Pancreas (tissue), 10 donors: ENCODE measurements at places on chromosomes 11 and 22. TPM values are rescaled to one million over a fixed set of nuclear protein-coding genes. Genes with fewer than 3 reads are reported as not detected.

DNA sequence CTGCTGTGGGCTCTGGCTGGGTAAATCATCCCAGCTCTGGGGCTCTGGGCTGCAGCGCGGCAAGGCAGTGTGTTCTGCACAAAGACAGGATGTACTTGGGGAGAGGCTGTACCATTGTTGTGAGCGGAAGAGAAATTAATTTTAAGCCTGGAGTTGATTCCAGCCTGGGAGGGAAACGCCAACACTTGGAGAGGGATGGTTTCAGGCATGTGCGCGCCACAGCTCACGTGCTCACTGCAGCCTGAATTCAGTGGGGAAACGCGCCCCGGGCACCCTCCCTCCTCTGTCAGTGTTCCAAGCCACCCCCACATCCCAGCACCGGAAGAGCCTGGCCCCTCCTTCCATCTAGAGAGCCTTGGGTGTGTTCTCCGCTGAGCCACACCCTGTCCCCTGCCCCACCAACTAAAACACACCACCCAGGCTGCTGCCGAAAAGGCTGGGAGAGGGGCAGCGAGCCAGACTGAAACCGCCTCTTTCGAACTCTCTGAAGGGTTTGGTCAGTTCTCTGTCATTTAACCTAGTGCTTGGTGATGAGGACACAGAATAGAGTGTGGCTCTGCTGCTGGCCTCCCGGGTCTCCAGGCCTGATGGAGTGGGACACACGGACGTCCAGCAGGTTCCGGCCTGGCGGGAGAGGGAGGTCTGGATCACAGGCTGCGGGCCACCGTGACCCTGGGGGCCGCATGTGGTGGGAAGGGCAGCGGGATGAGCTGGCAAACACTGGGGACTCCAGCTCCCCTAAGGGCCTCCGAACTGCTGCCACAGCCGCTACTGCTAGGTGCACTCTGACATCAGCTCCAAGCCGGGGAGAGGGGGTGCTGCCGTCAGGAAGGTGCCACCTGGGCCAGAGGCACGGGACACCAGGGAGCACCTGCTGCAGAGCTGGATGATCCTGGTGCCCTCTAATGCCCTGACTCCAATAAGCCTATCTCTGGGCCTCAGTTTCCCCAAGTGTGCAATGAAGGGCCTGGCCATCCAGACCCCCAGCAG, 230.8 kb downstream of the CTTN start:
- H3K27ac ChIP-seq: no peak overlapping the region
- no peak for DNase-seq
- H3K4me3 ChIP-seq: no peak overlapping the region

- DNase-seq: no peak
- H3K4me1 ChIP-seq: no peaks in the 10 kb centered on the region
- H3K27ac ChIP-seq: no peak overlapping the region
These were observed 567.6 kb downstream of the BRD1 start for GRCh38 chr22:49259839-49260615.

- H3K27ac ChIP-seq: no peak overlapping the region
- no peak overlapping the region for H3K4me3 ChIP-seq
- no peaks in the 10 kb centered on the region for H3K27me3 ChIP-seq
These were observed 33.2 kb downstream of the HORMAD2 start for GRCh38 chr22:30113494-30113893.

GRCh38 chr11:77075425-77075905, 8.7 kb downstream of the CAPN5 start:
- no peak for DNase-seq
- peaks cover 32% of the 10 kb centered on the region for H3K4me1 ChIP-seq
- H3K27ac ChIP-seq: no peak overlapping the region

- no peak overlapping the region for H3K27ac ChIP-seq
- no peaks in the 10 kb centered on the region for H3K27me3 ChIP-seq
- H3K4me1 ChIP-seq: no peaks in the 10 kb centered on the region
- no peaks in the 10 kb centered on the region for H3K36me3 ChIP-seq
- no peak for DNase-seq
These were observed 86.9 kb upstream of the WNT11 start for GRCh38 chr11:76293189-76293631.

GRIA4 gene
- polyA plus RNA-seq: 1.3 TPM

- no peak overlapping the region for H3K4me3 ChIP-seq
- H3K27ac ChIP-seq: no peak overlapping the region
- no peaks in the 10 kb centered on the region for H3K4me1 ChIP-seq
- no peak for DNase-seq
These were observed 122.2 kb downstream of the C11orf58 start for GRCh38 chr11:16860617-16861016.

GRCh38 chr22:45948081-45948648, 28.8 kb downstream of the WNT7B start:
- H3K4me3 ChIP-seq: no peak overlapping the region
- no peak for DNase-seq
- no peaks in the 10 kb centered on the region for H3K36me3 ChIP-seq
- no peaks in the 10 kb centered on the region for H3K4me1 ChIP-seq
- H3K27me3 ChIP-seq: no peaks in the 10 kb centered on the region
- H3K27ac ChIP-seq: no peak overlapping the region

INS gene
- polyA plus RNA-seq: 71,280 TPM

- H3K36me3 ChIP-seq: no peaks in the 10 kb centered on the region
- no peak overlapping the region for H3K4me3 ChIP-seq
- H3K4me1 ChIP-seq: no peaks in the 10 kb centered on the region
- DNase-seq: no peak
These were observed 35.1 kb upstream of the GGTLC2 start for GRCh38 chr22:22609291-22609690.

DNA sequence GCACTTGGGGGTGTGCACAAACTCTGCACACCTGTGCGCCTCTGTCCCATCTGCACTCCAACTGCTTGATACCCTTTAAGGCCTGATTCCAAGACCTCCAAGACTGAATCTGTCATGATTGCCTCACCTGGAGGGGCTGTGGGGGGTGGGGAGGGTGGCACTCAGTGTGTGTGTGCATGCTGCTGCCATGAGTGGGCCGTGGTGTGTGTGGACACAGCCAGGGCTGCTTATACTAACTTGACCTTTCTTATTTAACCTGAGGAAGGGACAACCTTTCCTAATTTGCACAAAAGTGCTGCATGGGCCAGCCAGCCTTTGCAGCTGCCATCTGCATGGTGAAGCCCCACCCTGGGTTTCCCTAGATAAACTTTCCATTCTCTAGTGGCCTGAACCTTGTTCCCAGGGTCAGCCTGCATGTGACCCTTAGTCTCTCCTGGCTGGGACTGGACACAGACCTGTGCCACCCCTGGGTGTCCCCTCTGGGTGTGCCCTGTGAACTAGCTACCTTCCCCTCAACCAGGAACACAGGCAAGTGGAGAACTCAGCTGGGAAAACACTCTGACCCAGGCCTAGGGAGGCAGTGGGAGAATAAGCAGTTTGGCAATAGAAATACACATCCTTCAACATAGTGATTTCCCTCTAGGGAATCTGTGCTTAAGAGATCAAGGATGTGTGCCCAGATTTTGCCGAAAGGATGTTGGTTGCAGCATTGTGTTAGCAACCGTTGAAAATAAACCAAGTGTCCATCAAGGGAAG, 45.4 kb upstream of the DKK3 start:
- no peak for DNase-seq
- no peaks in the 10 kb centered on the region for H3K27me3 ChIP-seq
- H3K4me3 ChIP-seq: no peak overlapping the region
- peaks cover 14% of the 10 kb centered on the region for H3K4me1 ChIP-seq

DNA sequence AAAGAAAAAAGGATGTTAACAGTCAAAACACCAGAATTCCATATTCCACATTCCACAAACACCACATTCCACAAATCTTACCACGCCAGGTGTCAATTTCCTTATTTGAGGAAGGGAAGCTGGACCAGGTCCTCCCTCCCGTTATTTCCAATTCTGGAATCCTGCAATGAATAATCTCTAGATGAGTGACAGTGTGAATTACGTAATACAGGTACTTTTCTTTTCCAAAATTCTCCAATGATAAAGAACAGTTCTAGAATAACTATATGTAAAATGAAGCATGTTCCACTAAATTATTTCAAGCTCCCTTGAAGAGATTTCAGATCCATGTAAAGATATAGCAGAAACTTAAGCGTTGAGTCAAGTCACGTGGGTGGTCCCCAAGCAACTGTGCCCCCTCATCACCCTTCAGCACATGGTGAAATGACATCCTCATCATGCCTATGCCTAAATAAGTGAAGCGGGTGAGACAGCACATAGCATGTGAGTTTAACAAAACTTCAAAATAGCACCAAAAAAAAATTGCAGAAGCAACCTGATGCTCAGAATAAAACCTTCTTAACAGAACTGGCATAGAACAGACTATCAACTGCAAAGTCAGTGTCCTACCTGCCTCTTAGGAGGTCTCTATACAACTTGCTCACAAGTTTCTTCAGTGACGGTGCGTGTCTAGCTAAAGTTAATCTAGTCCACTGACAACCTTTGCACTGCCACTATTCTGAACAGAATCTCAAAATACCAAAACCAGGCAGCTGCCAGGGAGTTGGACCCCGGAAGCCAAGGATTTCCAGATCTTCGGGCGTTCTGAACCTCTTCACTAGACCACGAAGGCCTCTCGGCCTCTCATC, 876 bp downstream of the NFRKB start:
- peaks cover 8% of the 10 kb centered on the region for H3K4me1 ChIP-seq
- no peaks in the 10 kb centered on the region for H3K27me3 ChIP-seq
- DNase-seq: no peak
- H3K4me3 ChIP-seq: peak overlapping the region; percentile 83
- no peaks in the 10 kb centered on the region for H3K36me3 ChIP-seq

DNA sequence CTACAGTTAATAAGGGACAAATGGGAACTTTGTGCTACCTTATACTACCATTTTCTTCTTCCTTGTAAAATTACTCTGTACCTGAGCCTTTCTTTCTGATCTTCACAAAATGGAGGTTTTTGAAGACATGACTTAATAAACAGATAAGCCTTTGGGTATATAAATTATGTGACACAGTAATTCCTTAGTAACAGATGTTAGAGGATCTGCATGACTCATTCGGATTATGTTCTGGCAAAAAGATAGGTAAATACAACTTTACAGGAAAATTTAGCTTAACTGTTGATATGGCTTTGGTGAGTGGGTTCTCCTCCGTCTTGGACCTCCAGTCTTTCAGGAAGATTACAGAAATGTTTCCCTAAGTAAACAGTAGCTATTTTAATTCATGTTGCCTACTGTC, 61.8 kb downstream of the BID start:
- no peaks in the 10 kb centered on the region for H3K36me3 ChIP-seq
- H3K4me3 ChIP-seq: no peak overlapping the region
- no peak for DNase-seq
- no peak overlapping the region for H3K27ac ChIP-seq
- H3K27me3 ChIP-seq: no peaks in the 10 kb centered on the region

DNA sequence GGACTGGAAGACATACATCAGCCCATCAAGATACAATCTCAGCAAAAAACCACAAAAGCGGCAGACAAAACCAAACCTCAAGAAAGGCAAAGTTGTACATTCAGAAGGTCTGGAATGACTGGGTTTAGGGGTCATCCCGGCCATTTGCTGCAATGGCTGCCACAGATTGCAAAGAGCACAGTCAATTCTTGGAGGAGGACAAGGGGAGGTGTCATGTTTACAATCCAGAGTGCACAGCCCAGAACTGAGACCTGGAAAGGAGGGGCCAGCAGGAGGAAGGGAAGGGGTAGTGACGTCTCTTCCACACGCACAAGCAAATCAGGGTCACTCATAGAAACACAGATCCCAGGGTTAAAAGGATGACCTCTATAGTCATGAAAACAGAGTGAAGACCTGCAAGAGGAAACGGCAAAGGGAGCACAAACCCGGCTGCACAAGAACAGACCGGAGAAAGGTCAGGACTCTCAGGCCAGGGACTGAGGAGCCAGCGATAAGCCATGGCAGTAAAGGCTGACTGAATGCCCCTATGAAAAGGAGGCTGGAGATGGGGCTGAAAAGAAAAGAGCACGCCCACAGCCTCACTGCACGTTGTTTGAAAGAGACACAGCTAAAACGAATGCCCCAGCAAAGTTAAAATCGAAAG, 18.2 kb upstream of the MUC5AC start:
- H3K27me3 ChIP-seq: no peaks in the 10 kb centered on the region
- H3K36me3 ChIP-seq: no peaks in the 10 kb centered on the region
- H3K27ac ChIP-seq: no peak overlapping the region

DNA sequence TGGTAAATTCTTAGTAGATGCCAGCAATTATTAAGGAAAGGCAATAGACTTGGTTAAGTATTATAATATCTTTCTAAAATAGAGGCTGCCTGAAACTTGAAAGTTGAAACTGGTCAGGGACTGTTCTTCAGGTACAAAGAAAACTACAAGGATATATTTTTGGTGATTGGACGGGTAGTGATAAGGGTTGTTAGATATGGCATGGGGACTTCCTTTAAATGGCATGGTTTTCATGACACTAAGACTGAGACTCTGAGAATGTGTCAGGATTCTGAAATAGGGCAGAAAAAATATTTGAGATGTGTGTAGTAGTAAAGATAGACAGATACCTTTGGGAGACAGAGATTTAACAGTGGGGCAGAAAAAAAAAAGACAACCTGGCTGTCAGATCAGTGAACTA, 108.4 kb upstream of the SLC5A12 start:
- DNase-seq: no peak
- no peaks in the 10 kb centered on the region for H3K27me3 ChIP-seq
- peaks cover 15% of the 10 kb centered on the region for H3K4me1 ChIP-seq
- H3K27ac ChIP-seq: no peak overlapping the region

DNA sequence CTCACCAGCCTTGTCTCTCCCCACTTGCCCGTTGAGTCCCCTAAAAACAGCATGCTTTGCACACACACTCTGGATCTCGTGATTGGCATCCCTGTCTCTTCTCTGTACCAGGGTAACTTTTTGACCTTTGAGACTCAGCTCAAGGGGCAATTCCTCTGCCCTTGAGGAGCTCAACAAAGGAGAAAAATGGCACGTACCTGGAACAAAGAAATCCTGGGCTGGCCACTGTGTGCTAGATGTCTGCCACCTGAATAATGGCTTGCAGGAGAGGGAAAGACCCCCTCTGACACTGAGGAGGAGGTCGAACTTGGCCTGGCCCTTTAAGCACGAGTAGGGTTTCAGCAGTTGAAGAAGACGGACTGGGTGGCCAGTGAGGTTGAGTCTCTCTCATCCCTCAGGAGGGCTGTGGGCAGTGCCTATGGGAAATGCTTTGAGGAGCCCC, 5.8 kb downstream of the UBE2L3 start:
- DNase-seq: no peak
- H3K27me3 ChIP-seq: no peaks in the 10 kb centered on the region
- H3K4me3 ChIP-seq: no peak overlapping the region
- peaks cover 53% of the 10 kb centered on the region for H3K4me1 ChIP-seq

UPK2 gene
- 0.19 TPM for polyA plus RNA-seq
